Stimulated activated CD4-positive, alpha-beta T cell treated with anti-CD3 and anti-CD28 coated beads, TNF-alpha, amount 100 ng/mL, for 4 hours (primary cell): ENCODE measurements at places on chromosomes 5 and 9.

- DNase-seq: no peak
These were observed 1587.6 kb upstream of the C9orf72 start for GRCh38 chr9:29160763-29161353.

DNA sequence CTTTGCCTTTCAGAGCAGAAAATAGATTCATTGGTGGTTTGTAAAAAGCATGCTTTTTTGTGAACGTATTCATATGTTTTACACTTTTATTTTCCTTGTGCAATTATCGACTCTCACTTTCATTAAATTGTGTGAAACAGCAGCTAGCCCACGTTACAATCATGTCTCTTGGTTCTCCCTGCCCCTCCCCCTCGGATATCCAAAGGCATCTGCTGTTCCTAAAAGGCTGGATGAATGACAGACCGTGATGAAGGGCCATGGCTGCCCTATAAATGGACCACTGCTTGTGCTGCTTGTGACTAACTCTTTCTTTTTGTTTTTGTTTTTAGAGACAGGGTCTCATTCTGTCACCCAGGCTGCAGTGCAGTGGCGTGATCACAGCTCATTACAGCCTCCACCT lies 17.0 kb upstream of the SEMA4D start:
- DNase-seq: no peak

DNA sequence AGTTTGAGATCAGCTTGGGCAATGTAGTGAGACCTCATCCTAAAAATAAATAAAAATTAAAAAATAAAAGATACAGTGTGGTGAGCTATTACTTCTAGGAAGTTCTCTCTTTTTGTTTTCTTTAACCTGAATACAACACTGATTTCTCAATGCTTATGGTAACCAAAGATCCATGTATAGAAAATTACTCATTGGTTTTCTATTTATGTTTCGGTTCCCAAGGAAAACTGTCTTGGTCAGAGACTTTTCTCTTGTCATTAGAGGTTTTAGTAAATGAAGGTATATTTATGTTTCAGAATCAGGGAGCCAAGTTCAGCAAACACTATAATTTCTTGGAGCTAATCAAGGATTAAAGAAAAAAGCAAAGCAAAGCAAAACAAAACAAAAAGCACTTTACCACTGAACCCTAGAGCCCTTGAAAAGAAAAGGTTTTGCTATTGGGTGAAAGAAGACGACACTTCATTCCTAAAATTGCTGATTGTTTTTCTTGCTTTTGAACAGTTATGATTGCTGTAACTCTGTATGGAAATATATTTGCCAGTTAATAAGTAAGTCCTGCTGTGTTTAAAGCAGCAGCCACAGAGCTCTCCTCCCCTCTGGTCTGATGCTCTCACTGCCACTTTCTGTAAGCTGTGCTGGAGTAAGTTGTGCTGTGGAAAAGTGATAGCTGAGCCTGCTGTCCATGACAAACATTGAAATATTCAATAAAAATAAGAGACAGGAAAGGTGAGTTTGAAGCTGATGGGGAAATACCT lies 298.2 kb downstream of the CD180 start:
- no peak for DNase-seq

- no peak for DNase-seq
These were observed 316.3 kb downstream of the MCTP1 start for GRCh38 chr5:94968507-94969095.

- DNase-seq: no peak
These were observed 58.6 kb upstream of the PPARGC1B start for GRCh38 chr5:149671544-149671943.

DNA sequence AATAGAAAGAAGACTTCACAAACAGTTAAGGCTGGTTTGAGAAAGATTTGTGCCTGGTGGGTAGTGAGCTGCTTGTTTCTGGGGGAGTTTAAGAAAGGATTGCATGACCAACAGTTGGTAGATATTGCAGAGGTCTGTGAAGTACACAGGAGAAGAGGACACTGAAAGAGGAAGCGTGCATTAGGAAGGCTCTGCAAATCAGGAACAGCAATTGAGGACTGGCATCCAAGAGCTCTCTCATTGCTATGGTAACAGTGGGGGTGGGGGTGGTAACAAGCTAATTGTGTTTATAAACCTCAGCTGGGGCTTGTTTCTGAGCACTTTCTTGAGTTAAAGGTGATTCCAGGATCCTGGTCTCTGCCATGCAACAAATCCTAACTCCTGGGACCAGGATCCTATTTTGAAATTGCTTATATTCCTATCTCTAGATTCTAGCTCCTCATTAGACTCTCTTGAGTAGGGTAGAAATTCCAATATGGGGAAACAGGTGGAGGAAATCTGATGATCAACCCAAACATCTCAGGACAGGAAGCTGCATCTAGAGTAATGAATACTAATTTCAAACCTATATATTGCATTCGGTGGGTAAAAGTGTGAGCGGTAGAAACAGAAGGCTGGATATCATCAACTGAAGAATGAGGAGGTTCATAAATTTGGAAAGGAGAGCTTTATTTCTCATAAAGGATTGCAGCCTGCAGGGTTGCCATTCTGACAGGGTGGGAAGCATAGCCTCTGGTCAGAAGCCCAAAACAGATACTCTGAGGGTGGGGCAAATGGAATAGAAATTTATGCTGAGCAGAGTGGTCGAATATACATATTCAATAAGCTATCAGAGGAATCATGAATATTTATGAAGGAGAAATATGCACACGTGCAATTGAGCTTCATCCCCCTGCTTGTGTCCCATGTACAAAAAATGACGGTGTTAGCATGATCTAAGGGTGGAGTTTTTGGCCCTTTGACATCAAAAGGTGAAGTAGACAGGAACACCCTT lies 79.4 kb downstream of the PTTG1 start:
- DNase-seq: no peak

GRCh38 chr9:13163946-13164345 lies 115.5 kb downstream of the MPDZ start:
- DNase-seq: no peak

- DNase-seq: no peak
These were observed 286 bp upstream of the BSPRY start for GRCh38 chr9:113349066-113349444.

GRCh38 chr9:14347406-14348122 lies 33.6 kb upstream of the NFIB start:
- DNase-seq: no peak

DNA sequence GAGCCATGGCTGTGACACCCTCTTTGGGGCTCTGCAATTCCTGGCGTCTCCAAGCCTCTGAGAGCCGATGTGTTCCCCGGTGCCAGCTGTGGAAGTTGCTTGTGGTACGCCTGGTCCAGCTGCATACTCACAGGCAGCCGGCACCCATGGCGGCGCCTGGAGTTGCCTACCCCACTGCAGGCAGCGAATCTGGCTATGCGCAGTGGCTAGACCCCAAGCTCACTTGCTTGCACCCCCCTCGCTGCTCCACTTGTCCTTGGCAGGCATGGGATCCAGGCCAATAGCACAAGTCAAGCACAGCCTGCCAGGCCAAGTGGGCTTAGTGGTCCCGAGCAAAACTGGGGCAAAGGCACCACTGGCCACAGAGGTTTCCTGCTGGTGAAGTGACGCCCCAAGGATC lies 24.7 kb upstream of the GABRA6 start:
- no peak for DNase-seq

DNA sequence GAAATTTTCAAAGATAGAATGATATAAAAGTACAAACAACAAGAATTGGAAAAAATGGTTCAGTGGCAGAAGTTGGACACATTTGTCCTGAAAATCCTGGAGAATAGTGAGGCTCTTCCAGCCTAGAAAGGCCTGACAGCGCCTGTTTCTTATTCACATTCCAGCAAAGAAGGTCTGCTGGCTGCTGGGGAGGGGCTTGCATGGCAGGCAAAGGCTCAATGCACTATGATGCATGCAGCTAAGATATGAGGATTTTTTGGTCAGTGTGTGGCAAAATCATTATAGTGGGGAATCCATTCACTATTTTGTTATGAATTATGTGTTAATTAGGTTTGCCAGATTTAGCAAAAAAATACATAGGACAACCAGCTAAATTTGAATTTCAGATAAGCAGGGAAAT lies 243.9 kb upstream of the SLC30A5 start:
- DNase-seq: no peak

GRCh38 chr5:31702712-31703111 lies 63.8 kb downstream of the PDZD2 start:
- no peak for DNase-seq

DNA sequence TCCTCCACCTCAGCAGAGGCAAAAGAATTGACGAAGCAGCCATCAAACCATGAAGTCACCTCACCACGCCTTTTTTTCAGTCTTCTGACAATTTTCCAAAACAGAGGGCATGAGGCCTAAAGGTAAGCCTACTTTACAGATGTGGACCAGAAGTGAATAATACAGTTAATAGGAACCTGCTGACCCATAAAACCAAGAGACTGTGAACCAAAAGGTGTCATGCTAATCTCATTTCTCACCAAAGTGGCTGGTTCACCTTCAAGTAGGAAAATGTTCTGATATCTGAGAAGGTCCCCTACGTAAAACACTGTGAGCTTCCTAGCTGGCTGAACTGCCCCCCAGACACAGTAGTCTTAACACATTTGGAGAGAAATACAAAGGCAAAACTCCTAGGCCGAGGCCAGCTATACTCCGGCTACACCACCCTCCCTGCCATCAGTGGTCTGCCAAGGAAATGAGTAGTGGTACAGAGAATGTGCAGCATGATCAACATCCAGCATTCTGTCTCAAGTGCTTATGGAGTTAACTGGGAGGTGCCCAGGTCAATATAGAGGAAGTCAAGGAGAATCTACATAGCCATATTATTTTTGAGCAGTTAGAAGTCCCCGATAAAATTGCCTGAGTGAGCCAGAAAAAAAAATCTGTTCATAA lies 19.3 kb upstream of the F2RL2 start:
- no peak for DNase-seq

DNA sequence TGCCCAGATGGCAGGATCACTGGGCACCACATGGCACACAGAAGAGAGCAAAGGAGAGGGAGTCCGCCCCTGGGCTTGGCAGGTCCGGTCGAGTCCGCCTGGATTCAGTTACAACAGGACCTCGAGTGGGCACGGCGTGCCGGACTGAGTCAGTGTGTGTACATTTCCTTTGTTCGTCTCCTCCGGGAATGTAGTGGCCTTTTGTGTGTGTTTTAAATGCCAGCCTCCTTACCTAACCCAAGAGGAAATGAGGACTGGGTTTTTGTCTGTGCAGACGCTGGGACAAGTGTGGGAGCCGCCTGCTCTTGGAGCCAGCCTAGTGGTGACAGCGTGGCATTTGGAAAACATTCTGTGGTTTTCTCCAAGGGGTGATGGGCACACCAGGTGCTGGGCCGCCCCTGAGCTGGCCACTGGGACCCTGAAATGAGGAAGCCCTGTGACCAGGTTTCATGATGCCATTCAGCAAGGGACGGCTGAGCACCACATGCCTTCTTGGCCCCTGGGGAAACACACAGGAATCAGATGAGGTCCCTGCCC lies 9.6 kb downstream of the NEK6 start:
- no peak for DNase-seq

- no peak for DNase-seq
These were observed 2.6 kb downstream of the GLIS3 start for GRCh38 chr9:4297151-4297785.

DNA sequence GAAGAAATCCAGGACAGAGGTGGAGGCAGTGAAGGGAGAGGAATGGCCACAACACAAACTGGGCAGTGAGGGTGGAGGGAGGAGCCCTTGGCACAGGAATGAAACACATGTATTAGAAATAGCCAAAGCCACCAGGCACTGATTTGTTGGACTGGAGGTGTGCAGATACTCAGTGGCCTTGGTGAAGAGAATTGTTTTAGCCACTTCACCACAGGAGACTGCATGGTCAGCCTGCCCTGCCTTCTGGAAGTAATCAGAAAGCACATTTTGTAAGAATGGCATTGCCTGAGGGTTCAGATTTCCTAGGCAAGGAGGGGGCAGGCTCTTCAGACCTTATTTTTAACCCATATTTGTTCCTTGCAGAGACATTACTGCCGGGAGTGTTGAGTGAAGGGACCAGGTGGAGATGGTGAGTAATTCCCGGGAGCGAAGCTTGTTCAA lies 2.2 kb downstream of the SGCD start:
- DNase-seq: no peak

DNA sequence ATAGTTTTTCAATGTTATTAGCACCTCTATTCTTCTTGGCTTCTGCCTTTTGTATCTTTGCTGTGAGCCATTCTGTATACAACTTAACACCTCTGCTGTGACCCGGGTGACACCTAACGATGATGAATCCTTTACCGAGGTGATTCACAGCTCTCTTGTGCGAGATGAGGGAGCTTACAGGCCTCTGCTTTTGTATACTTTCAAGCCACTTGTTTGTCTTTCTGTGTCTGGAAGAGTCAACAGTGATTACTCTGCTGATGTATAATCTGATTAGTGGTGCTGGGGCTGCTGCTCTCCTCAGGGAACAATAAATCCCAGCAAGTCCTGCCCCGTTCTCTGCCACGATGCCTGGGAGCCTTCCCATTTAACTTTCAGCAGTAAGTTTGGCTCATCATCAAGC lies 442.9 kb upstream of the SGCD start:
- no peak for DNase-seq

DNA sequence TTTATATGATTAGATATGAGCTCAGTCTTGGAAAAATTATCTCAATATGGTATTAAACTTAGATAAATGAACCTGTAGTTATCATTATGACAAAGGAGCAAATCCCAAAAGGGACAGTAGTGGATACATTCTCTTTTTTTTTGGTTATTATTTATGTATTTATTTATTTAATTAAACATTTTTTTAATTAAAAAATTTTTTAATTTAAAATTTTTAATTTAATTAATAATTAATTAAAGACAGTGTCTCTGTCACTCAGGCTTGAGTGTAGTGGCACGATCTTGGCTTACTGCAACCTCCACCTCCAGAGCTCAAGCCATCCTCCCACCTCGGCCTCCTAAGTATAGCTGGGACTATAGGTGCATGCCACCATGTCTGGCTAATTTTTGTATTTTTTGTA lies 15.6 kb downstream of the ANKHD1 start:
- no peak for DNase-seq

DNA sequence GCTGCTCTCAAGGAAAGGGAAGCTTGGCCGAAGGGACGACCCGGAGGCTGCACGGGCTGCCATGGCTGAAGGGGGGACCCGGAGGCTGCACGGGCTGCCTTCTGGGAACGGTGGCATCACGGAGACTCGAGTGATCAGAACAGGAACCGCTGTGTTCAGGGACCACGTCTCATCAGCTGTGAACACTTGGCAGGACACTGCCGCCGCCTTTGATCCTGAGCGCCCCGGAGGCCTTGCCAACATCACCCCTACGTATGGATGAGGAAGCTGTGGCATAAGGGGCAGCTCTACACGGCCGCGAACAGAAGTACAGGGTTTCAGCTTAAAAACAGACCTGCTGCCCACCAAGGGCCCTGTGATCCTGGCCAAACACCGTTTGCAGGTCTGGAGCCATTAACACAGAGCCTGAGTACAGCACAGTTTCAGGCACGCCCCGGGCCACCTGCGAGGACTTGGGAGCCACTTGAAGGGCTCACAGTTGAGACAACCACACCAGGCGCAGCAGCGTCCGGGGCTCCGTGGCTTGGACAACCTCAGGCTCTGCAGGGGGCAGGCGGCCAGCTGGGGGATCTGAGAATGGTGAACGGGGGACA lies 23.9 kb upstream of the TERT start:
- DNase-seq: no peak
